ENCODE measurements at places on chromosomes 5 and 9.

DNA sequence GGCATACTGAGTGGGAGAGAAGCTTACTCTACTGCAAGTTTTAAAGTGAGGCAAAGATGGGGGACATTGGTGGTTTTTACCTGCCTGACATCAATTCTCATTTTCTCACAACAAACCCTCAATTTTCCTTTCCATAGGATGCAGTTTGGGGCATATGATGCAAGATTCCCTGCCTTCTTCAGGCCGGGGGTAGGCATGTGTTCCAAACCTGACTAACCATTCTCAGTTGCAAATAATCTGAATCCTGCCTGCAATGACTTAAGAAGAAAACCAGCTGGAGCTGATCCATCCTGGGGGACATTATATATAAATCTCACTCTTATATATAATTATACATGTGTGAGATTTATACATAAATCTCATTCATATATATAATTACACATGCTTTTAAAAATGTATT is 223.6 kb upstream of the EFNA5 start:
- no peaks in the 10 kb centered on the region for H3K27me3 ChIP-seq
- H3K36me3 ChIP-seq: peaks cover 7% of the 10 kb centered on the region
- peaks cover 3% of the 10 kb centered on the region for H3K4me1 ChIP-seq
- no peak overlapping the region for H3K27ac ChIP-seq
- DNase-seq: no peak

- no peak overlapping the region for H3K27ac ChIP-seq
- no peaks in the 10 kb centered on the region for H3K4me1 ChIP-seq
- H3K36me3 ChIP-seq: no peaks in the 10 kb centered on the region
- no peak overlapping the region for H3K4me3 ChIP-seq
These were observed 79.8 kb upstream of the CAST start for GRCh38 chr5:96582343-96582742.

DNA sequence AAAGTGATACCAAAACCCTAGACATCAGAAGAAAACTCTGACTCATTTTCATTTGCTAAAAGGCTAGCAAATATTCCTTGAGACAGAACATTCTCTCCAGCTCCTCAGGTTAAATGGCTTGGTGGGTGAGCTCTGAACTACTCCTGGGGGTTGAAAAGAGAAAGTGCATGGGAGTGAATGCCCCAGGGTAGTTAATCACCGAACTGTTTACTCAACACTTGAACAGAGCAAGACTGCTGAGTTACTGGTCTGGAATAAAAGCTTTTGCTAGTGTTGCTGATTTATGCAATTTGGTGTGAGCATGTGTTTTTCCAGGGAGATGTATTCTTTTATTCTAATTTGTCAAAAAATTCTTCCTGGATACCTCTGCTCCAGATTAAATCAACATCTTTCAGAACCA is 88.3 kb upstream of the PRDM9 start:
- H3K36me3 ChIP-seq: no peaks in the 10 kb centered on the region
- DNase-seq: no peak
- no peaks in the 10 kb centered on the region for H3K27me3 ChIP-seq
- no peak overlapping the region for H3K27ac ChIP-seq
- H3K4me1 ChIP-seq: peaks cover 8% of the 10 kb centered on the region

GRCh38 chr9:1273859-1274258 is 223.7 kb downstream of the DMRT2 start:
- H3K27me3 ChIP-seq: no peaks in the 10 kb centered on the region
- no peaks in the 10 kb centered on the region for H3K4me1 ChIP-seq
- H3K27ac ChIP-seq: no peak overlapping the region

- DNase-seq: no peak
- no peaks in the 10 kb centered on the region for H3K36me3 ChIP-seq
- H3K27ac ChIP-seq: no peak overlapping the region
- H3K4me1 ChIP-seq: peaks cover 62% of the 10 kb centered on the region
These were observed 154.7 kb upstream of the PHYKPL start for GRCh38 chr5:178387061-178387855.

GRCh38 chr9:99262949-99263418 is 40.9 kb downstream of the SEC61B start:
- no peaks in the 10 kb centered on the region for H3K27me3 ChIP-seq
- no peak overlapping the region for H3K27ac ChIP-seq
- H3K4me3 ChIP-seq: no peak overlapping the region
- H3K36me3 ChIP-seq: no peaks in the 10 kb centered on the region
- H3K4me1 ChIP-seq: peaks cover 8% of the 10 kb centered on the region
- no peak for DNase-seq

DNA sequence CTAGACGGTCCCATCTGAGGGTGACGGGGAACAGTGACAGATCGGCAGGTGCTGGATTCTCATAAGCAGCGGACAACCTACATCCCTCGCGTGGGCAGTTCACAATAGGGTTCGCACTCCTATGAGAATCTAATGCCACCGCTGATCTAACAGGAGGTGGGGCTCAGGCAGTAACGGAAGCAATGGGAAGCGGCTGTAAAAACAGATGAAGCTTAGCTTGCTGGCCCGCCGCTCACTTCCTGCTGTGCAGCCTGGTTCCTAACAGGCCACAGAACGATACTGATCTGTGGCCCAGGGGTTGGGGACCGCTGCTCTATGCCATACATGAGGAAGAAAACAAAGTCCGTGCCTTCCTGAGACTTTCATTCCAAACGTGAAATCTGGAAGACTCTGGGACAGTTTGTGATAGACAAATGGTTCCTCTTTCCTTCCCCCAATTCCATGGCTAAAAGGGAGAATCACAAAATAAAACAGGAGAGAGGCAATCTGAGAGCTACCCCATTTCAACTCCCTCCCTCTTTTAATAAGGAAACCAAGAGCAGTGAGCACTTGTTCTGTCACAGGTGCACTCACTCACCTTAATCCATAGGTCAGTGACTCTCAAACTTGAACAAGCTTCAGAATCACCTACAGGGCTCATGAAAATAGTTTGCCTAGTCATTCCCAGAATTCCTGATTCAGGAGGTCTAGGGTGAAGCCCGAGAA is 12.1 kb downstream of the PDCL start:
- peaks cover 5% of the 10 kb centered on the region for H3K36me3 ChIP-seq
- no peak for DNase-seq
- no peaks in the 10 kb centered on the region for H3K4me1 ChIP-seq
- no peak overlapping the region for H3K4me3 ChIP-seq
- H3K27ac ChIP-seq: no peak overlapping the region
- H3K27me3 ChIP-seq: no peaks in the 10 kb centered on the region

- DNase-seq: no peak
- H3K4me1 ChIP-seq: no peaks in the 10 kb centered on the region
- peaks cover under 1% of the 10 kb centered on the region for H3K27me3 ChIP-seq
- H3K36me3 ChIP-seq: no peaks in the 10 kb centered on the region
- no peak overlapping the region for H3K4me3 ChIP-seq
These were observed 60.2 kb upstream of the PCSK5 start for GRCh38 chr9:75830303-75830702.

- peaks cover 4% of the 10 kb centered on the region for H3K36me3 ChIP-seq
- no peak overlapping the region for H3K27ac ChIP-seq
- H3K4me3 ChIP-seq: no peak overlapping the region
- no peaks in the 10 kb centered on the region for H3K4me1 ChIP-seq
- no peaks in the 10 kb centered on the region for H3K27me3 ChIP-seq
These were observed 58.0 kb downstream of the GDA start for GRCh38 chr9:72207278-72207677.

DNA sequence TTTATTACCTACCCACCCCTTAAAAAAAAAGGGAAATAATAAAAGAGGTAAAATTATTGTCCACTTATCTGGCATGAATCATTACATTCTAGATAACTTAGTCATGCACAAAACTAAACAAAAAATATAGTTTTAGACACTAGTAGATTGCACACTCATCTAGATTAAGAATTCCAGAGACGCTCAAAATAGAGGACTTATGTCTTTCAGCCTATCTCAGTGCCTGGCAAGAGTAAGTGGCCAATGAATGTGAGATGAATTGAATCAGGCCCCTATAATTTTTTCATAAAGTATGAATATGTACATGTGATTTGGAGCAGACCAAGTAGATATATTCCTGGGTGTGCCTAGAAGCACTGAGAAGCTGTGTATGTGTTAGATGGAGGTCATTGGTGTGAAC is 2.0 kb upstream of the RXFP3 start:
- H3K4me1 ChIP-seq: peaks cover 10% of the 10 kb centered on the region
- DNase-seq: no peak
- H3K27me3 ChIP-seq: peaks cover 42% of the 10 kb centered on the region
- no peak overlapping the region for H3K27ac ChIP-seq
- H3K4me3 ChIP-seq: no peak overlapping the region

DNA sequence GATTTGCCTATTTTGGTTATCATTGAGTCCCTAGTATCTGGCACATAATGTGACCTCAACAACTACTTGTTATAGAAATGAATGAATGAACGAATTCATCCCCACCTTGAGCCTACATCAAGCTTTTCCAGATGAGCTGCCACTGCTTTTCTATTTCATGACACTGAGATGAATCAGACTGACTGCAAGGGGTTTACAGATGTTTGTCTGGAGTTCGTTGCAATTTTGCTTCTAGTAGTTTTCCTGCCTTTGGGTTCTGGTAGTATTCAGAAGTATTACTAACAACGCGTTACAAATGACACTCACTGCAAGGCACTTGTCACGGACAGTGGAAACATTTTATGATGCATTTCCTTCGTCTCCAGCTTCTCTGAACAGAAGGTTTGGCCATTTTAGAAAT is 222.3 kb downstream of the CD180 start:
- H3K4me3 ChIP-seq: no peak overlapping the region
- H3K4me1 ChIP-seq: peaks cover 8% of the 10 kb centered on the region
- no peak overlapping the region for H3K27ac ChIP-seq
- DNase-seq: no peak
- H3K36me3 ChIP-seq: no peaks in the 10 kb centered on the region

GRCh38 chr5:80777347-80778287 is 122.8 kb upstream of the DHFR start:
- H3K4me3 ChIP-seq: no peak overlapping the region
- H3K36me3 ChIP-seq: peaks cover 8% of the 10 kb centered on the region
- no peaks in the 10 kb centered on the region for H3K27me3 ChIP-seq
- peaks cover 5% of the 10 kb centered on the region for H3K4me1 ChIP-seq
- DNase-seq: no peak

GRCh38 chr5:108637134-108637533 is 110.6 kb upstream of the FER start:
- H3K4me3 ChIP-seq: no peak overlapping the region
- peaks cover 6% of the 10 kb centered on the region for H3K4me1 ChIP-seq
- no peak overlapping the region for H3K27ac ChIP-seq
- no peak for DNase-seq
- no peaks in the 10 kb centered on the region for H3K27me3 ChIP-seq

DNA sequence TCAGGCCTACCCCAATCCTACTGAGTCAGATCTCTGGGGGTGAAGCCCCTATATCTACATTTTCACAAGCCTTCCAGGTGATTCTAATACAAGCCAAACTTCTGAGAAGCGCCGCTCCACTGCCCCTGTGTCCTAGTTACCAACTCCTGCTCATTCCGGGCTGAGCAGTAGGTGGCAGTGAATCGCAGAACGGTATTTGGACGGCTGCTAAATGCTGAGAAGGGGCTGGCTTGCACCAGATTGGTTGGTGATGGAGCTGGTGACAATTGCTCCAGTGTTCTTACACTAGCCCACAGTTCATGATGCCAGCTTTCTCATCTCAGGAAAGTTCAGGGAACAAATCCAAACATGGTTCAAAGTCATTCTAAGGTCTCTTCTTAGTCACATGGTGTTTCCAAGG is 31.1 kb upstream of the FGF1 start:
- no peak overlapping the region for H3K27ac ChIP-seq
- H3K27me3 ChIP-seq: no peaks in the 10 kb centered on the region
- H3K36me3 ChIP-seq: no peaks in the 10 kb centered on the region
- peaks cover 15% of the 10 kb centered on the region for H3K4me1 ChIP-seq
- no peak overlapping the region for H3K4me3 ChIP-seq

- no peak for DNase-seq
These were observed 35.7 kb upstream of the PLIN2 start for GRCh38 chr9:19162956-19163355.

GRCh38 chr5:74051076-74051475 is 425.1 kb downstream of the ARHGEF28 start:
- no peaks in the 10 kb centered on the region for H3K36me3 ChIP-seq
- peaks cover 30% of the 10 kb centered on the region for H3K4me1 ChIP-seq
- H3K27me3 ChIP-seq: no peaks in the 10 kb centered on the region
- H3K27ac ChIP-seq: no peak overlapping the region

GRCh38 chr9:96021551-96022444 is 146.3 kb downstream of the ERCC6L2 start:
- peaks cover 3% of the 10 kb centered on the region for H3K36me3 ChIP-seq
- peak overlapping the region; percentile 82 for H3K4me3 ChIP-seq
- H3K27ac ChIP-seq: no peak overlapping the region
- DNase-seq: peak; percentile 9

- H3K27me3 ChIP-seq: no peaks in the 10 kb centered on the region
- no peak overlapping the region for H3K4me3 ChIP-seq
- no peak for DNase-seq
- H3K27ac ChIP-seq: no peak overlapping the region
- H3K4me1 ChIP-seq: peaks cover 3% of the 10 kb centered on the region
- no peaks in the 10 kb centered on the region for H3K36me3 ChIP-seq
These were observed 45.8 kb downstream of the CDH10 start for GRCh38 chr5:24598956-24599355.

DNA sequence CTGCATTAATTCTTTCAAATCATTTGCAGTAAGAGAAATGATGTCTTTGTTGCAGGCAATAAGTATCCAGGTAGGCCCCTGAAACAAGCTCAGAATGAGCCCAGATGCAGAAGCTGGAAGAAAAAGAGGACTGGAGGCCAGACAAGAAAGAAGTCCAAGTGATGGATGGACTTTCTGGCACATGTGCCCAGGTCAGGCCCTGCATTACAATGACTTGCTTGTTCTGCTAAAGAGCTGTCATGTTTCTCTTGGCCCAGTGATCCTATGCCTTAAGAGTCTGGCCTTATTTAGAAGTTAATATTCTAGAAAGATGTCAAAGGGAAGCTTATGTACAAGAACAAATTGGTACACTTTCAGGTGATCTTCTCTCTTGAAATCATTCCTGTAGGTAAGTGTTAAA is 64.8 kb downstream of the DPYSL3 start:
- H3K27me3 ChIP-seq: no peaks in the 10 kb centered on the region
- no peak for DNase-seq
- peaks cover 9% of the 10 kb centered on the region for H3K36me3 ChIP-seq
- peak overlapping the region; percentile 47 for H3K4me3 ChIP-seq
- no peak overlapping the region for H3K27ac ChIP-seq

DNA sequence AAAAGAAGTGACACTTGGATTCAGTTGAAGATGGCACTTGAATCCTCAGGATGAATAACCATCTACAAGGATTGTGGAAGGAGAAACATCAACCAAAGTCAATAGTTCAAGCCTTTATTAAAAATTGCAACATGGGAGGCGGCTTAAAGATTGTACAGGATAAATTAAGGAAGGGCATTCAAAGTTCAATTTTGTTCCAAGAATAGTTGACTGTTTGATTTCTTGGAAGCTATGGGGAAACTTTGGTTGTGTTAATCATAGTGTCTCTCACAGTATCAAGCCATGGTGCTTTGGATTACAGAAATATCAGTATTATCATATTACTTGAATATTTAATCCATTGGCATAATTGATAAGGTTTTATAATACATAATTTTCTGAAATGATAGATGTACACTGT is 1844.3 kb downstream of the MAT2B start:
- no peaks in the 10 kb centered on the region for H3K36me3 ChIP-seq
- no peak for DNase-seq
- no peaks in the 10 kb centered on the region for H3K4me1 ChIP-seq
- H3K27me3 ChIP-seq: no peaks in the 10 kb centered on the region
- no peak overlapping the region for H3K27ac ChIP-seq
